Stimulated activated CD8-positive, alpha-beta memory T cell treated with anti-CD3 and anti-CD28 coated beads, Interleukin-2, amount 100 ng/mL, for 1 hour (primary cell): ENCODE measurements at places on chromosomes 7 and 10.

- no peak for DNase-seq
These were observed 10.4 kb upstream of the EIF3A start for GRCh38 chr10:119090968-119091367.

DNA sequence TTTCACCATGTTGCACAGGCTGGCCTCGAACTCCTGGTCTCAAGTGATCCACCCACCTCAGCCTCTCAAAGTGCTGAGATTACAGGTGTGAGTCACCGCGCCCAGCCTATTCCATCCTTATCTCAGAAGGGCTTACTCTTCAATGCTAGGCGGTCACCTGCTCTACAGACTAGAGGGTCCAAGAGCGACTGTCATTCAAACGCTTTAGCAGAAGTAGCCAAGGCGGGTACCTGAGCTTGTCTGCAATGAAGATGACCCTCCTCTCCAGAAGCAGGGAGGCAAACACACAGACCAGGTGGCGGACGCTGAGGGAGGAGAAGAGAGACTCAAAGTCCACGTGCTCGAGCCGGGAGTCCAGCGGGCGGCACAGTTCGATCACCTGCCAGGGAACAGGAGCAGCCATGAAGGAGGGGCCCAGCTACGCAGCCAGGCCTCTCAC lies 65.1 kb upstream of the MKRN1 start:
- DNase-seq, result no peak

GRCh38 chr10:3419719-3420495 lies 247.3 kb upstream of the PITRM1 start:
- DNase-seq, result no peak

DNA sequence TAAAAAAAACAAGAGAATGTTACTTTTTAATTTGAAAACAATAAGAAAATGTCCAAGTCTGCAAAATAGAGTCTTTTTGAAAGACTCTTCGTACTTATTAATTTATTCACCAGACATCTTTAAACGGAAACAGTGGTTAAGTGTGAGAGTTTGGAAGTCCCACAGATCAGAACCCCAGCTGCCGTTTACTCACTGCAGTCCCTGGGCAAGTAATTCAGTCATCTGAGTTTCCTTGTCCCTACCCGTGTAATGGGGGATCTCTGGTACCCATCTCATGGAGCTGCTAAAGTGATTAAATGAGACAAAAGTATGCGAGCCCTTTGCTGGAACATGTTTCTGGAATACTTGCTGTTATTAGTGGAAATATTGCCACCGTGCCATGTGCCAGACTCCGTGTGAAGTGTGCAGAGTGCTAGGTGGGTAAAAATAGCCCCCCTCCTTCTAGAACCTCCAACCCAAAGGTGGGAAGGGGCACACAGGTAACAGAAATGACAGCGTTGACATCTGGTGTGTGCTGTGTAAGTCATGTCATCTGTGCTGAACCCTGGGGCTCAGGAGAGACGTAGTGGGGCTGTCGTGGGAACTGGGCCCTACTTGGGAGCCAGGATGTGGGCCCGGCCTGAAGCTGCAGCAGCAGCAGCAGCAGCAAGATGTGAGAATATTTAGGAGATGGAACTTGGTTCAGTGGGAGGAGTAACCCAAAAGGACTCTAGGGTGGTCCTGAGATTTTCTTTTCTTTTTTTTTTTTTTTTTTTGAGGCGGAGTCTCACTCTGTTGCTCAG lies 140.5 kb downstream of the CUX1 start:
- DNase-seq, result no peak

DNA sequence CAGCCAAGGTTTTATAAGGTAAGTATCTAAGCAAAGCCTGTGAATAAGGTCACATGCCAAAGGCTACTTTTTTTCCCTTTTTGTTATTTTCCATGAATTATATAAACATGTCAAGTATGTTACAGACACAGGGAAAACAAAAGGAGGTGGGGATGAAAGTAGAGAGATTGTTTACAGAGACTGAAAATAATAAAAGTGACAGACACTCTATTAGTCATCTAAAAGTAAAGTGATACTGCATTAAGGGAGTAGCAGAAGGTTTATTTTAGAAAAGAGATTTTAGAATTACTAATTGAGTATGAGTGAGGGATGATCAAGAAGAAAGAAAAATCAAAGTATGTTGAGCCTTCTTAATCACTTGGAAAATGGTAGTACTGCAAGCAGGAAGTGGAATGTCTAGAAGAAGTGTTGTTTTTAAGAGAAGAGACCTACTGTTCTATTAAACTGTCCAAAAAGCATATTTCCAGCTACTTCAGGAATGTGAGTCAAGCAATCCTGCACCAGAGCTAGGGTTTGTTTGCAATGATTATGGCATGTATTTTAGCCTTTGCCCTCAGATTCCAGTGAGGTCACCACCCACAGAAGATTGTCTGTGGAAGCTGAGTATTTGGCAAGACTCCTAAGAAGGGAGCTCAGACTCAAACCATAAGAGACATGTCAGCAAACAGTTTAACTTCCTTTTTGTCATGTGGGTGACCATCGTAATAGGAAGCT lies 177.9 kb upstream of the PLXDC2 start:
- no peak for DNase-seq

GRCh38 chr10:77192402-77192801 lies 445.2 kb downstream of the KCNMA1 start:
- no peak for DNase-seq

GRCh38 chr10:52228556-52228955 lies 85.5 kb upstream of the DKK1 start:
- DNase-seq, result no peak

- no peak for DNase-seq
These were observed 44.2 kb downstream of the BPGM start for GRCh38 chr7:134690614-134691504.

GRCh38 chr7:1121886-1122831 lies 34.2 kb downstream of the GPER1 start:
- no peak for DNase-seq

- no peak for DNase-seq
These were observed 764.3 kb downstream of the SUGCT start for GRCh38 chr7:40899151-40899550.

DNA sequence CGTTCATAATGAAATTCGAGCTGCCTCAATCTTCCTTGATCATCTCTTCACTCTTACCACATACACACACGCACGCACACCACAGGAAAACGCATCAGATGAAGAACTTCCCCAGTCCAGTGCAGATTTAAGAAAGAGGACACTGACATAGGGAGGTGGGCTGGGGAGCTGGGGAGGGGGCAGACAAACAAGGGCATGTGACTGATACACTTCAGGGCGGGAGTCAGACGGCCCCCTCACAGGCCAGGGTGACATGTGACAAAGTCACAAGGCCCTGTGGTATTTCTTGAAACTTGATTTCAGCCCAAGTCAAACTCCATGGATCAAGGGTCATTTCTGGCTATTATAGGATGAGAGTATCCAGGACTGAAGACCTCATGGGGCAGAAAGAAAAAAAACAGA lies 82.6 kb downstream of the KCNMA1 start:
- no peak for DNase-seq

DNA sequence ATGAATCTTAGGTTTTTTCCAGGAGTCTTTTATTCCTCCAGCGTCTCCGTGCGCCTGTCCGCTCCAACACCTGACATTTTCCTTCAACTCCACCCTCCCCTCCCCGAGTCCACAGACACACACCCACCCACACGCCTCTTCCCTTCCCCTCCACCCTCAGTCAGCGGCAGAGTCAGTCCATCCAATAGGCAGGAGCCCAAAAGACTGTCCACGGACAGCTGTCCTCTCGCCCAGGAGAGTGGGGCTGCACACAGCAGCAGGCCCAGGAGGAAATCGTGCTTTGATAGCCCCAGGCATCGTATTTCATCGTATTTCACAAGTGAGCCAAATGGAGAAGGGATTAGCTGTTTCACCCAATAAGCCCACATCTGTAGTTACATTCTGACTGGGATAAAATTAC lies 285.1 kb downstream of the ZEB1 start:
- no peak for DNase-seq

DNA sequence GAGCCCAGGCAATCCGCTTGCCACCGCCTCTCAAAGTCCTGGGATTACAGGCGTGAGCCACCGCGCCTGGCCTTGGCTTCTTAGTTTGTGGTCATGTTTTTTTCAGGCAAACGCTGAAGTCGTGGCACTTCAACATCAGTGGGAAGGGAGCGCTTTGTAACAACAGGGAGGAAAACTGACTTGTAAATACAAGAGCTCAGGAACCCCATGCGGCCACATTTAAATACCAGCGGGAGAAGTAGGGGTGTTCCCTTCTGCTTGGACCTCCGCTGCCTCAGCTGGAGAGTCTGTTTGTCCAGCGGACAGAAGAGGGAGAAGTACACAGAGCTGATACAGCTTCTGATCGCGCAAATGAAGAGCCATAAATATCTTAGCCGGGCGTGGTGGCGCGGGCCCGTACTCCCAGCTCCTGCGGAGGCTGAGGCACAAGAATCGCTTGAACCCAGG lies 108.7 kb upstream of the KMT2C start:
- no peak for DNase-seq

DNA sequence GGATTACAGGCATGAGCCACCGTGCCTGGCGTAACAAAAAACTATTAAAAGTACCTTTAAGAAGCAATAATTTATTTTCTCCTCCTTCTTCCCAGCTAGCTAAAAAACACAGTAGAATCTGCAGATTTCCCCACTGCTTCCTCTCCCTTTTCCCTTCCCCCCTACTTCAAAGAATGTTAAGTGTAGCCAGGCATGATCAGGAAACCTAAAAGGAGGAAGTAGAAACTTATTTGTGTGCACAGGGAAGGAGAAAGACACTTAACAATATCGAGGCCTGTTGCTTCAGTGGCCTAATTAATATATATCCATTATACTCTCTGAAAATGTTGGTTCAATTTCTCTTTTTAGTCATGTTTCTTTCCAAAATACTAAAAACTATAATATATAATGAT lies 127.7 kb downstream of the NRBF2 start:
- DNase-seq, result no peak

DNA sequence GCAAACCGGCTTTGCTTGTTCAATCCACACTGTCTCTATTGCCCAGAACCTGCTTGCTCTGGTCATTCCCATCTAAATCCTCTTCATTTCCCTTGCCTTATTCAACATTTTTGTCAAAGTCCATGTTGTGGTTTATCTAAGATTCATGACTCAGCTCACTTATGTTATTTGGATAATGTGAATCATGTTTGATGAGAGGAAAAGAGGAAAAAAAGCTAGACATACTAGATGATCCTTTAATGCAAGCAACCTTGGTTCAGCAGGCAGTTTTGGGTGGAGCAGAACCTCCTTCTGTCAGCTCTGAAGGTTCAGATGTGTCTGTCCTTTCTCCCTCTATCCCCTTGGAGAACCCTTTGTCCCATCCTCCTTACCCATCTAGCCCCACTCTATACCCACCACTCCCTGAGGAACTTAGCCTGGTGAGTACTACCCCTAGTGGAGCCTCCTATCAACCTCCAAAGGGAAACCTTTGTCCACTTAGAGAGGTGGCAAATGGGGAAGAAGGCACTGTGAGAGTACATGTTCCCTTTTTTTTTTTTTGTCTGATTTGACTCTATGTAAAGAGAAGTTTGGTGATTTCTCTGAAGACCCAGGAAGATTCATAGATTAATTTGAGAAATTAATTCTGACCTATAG lies 2.1 kb upstream of the SAMD9L start:
- DNase-seq, result no peak

DNA sequence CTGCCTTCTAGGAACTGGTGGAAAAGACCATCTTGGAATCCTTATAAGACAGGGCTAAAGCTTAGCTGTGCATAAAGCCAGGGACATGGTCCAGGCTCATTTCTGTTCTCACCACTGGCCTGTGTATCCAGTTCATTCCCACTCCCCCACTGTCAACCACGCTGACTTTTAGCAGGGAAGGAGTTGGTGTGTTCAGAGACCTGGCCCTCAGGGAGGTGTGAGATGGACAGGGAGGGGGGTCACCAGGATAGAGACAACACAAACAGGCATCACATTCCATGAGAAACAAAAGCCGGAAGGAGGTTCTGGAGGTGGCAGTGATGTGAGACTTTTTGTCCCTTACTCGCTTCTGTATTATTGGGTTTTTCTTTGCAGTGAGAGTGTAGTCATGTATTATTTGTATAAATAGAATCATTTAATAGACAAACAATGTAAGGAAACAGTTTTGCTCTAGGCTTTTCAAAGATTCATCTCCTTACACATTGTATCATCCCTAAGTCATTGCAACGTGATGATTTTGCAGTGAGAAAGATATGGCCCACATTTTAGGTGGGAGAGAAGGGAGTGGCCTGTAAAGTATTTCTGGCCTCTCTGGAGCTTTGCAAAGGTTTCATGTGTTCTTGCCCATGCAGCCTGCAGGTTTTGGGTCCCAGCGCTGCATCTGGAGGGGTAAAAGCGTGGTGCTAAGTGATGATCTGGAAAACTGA lies 52.0 kb downstream of the EEPD1 start:
- no peak for DNase-seq

- no peak for DNase-seq
These were observed 137.6 kb upstream of the CDK6 start for GRCh38 chr7:92973974-92974373.

GRCh38 chr10:12741360-12741804 lies 260.1 kb downstream of the CCDC3 start:
- DNase-seq, result no peak

DNA sequence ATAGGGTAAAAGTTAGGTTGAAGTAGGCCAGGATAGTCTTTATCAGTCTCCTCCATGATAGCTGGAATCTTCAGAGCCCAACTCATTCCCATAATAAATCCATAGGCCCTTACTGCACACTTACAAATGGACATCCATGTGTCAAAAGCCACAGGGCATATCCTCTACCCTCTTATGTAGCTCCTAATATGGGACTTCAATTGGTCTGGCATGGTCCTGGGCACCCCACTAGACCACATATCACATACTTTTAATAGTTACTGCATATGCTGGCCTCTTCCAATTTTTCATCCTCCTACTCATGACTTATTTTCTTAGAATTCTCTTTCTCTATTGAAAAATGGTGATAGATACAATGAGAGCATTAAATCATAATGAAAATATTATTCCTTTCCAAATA lies 169.3 kb downstream of the MAGI2 start:
- no peak for DNase-seq
